ENCODE measurements at places on chromosomes 2 and 18.

GRCh38 chr2:158493458-158493857 is 36.7 kb downstream of the PKP4 start:
- DNase-seq = no peak

DNA sequence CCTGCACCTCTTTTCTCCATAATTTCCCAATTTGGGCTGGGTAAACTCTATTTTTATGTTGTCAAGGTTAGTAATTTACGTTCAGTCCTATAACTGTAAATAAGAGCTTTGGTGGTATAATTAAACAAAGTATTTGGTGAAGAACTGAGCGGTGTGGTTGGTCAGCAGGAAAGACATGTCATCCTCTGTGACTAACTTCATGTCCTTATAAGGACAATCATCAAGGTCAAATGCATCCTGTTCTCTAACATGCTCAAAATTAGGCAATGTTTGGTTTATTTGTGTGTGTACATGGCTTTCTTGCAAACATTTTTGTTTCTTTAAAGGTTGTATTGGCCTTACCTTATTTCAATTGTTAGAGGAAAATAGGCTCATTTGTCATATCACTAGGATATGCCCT is 121.5 kb upstream of the NABP1 start:
- no peak for DNase-seq

DNA sequence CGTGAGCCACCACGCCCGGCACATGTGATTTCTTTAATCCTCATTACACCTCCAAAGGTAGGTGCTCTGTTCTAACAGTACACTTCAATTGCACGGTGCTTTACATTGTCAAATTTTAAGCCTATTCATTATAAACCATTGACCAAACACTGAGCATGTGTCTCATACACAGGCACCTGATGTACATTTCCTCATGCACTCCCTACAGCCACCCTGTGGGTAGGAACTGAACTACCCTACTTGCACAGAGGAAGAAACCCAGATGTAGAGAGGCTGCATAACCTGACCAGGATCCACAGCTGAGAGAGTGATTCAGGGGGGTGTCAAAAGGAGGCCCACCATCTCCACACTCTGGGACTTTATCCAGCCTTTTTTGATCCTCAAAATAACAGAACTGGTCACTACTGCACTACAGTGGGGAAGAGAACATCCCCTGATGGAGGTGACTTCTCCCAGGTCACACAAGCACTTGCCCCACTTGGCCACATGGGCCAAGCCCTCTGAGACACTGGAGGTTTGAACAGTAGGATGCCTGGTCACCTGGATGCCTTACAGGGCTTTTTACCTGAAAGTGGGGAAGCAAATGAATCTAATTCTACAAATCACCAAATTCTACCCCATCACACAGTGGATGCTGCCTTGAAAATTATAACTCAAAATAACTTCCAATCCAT is 6.9 kb upstream of the DPYSL5 start:
- DNase-seq = no peak

GRCh38 chr18:39840856-39841481 is 2114.1 kb upstream of the PIK3C3 start:
- no peak for DNase-seq

DNA sequence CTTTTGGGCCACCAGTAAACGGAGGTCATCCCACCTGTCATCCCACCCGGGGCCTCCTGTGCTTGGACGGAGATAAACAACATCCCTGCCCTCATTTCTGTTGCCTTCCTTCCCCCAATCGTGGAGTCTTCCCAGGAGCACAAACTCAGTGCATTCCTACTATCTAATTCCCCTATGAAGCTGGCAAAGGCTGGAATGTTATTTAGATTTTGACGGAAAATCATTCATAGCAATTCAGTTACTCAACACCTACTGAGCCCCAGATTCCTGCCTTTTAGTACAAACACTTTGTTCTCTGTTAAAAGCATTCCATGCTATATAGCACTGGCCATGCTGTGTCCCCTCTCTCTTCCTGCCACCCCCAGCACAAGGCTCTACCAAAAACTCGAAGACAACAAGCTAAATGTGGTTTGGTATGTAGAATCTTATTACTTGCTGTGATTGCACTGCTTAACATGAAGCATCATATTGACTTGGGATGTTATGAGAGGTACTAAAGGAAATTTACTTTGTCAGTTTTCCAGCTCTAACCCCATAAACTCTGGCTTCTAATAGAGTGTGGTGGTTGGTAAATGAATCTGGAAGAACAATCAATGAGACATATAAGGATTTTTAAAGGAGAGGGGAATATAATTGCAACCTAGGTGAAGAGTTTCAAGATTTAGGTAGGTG is 32.3 kb upstream of the IMPA2 start:
- DNase-seq = no peak

DNA sequence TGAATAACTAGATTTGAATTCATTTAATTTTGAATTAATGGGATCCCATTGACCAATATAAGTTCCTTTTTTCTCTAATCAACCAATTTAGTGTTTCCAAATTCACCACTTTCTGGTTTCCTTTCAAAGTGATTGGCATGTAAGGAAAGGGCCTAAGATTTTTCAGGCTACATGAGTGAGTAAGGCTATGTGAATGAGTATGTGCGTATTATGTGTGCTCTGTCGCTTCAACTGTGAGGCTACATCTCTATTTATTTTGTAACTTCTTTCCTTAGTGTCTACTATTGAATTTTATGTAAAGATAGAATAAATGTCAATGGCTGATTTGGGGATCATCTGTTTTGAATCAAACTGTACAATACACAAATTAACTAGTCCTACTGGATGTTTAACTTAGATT is 110.6 kb downstream of the ABCA12 start:
- no peak for DNase-seq

DNA sequence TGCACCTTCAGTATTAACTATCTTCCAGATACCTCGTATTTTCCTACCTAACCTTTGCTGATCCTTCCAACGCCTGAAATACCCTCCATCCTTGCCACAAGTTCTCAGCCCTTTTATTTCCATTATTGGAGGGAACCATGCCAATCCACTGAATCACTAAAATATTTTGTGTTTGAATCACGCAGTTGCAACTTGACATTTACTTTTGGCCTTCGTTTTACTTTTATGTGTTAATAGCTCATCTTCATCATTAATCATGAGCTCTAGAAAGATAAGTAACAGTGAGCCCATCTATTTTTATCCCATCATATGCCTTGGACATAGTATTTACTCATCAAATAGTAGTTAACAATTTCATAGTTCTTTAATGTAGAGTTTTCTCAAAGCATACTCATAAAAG is 463.2 kb downstream of the THSD7B start:
- no peak for DNase-seq

Data from stimulated activated naive B cell treated with anti-CD40 and anti-IgM and Interleukin-4, amounts not matched to agents 10 μg/mL and 1 μg/mL and 100 μg/mL, for 72 hours (primary cell).